ENCODE measurements at places on chromosomes 6 and 20.

- H3K4me1 ChIP-seq: no peaks in the 10 kb centered on the region
- no peak for DNase-seq
- no peak overlapping the region for H3K4me3 ChIP-seq
- peak overlapping the region; percentile 32 for H3K27ac ChIP-seq
Measured at GRCh38 chr6:151998784-151999183, 191.3 kb downstream of the ESR1 start.

- no peaks in the 10 kb centered on the region for H3K36me3 ChIP-seq
- H3K27ac ChIP-seq: no peak overlapping the region
- DNase-seq: no peak
- H3K27me3 ChIP-seq: no peaks in the 10 kb centered on the region
- no peak overlapping the region for H3K4me3 ChIP-seq
Measured at GRCh38 chr6:137810554-137811120, 56.4 kb upstream of the TNFAIP3 start.

DNA sequence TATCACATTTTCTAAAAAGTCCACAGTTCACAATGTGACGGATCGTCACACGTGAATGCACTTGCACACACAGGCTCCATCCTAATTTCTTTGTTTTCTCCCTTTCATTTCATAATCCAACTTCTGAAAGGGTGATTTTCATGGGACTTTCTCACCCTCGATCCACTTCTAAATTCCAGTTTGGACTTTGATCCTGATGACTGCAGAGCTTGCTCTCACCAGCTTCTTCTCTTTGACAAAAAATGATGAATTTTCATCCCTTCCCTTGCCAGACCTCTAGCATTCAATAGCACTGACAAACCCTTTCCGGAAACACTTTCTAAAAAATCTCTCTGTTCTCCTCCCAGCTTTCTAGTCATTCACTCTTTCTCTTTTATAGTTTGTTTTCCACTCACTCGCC is 341.2 kb downstream of the SYNE1 start:
- no peaks in the 10 kb centered on the region for H3K27me3 ChIP-seq
- H3K4me3 ChIP-seq: no peak overlapping the region
- no peak overlapping the region for H3K27ac ChIP-seq

GRCh38 chr20:15838466-15838865 is 734.8 kb downstream of the KIF16B start:
- H3K4me1 ChIP-seq: no peaks in the 10 kb centered on the region
- no peak overlapping the region for H3K27ac ChIP-seq
- no peaks in the 10 kb centered on the region for H3K36me3 ChIP-seq
- H3K4me3 ChIP-seq: no peak overlapping the region
